Upper lobe of left lung (tissue), 6 donors: ENCODE measurements at places on chromosomes 11 and 22. TPM values are rescaled to one million over a fixed set of nuclear protein-coding genes. Genes with fewer than 3 reads are reported as not detected.

DNA sequence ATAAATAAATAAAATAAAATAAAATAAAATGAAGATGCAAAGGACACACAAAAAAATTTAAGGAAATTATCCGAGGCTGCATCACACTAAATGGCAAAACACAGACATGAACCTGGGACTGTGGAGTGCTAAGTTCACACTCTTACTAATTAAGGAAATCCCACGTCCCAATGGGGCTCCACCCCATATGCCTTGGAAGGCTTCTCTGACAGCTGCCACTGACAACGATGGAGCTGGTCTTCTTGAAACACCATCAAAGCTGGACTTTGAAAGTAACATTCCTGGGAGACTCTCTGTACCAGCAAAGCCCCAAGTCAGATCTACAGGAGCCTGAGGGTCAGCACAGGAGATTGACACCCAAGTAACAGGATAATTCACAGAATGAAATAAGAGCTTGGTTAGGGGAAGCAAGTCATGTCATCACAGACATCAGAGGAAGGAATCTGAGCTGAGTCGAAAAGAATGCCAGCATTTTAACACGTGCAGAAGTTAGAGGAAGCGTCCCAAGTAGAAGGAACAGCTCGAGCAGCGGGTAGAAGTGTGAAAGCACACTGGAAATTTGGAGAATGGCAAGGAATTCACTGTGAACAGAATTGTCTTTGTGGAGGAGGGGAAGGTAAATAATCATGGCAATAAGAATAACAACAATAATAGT, 13.8 kb downstream of the TPST2 start:
- DNase-seq: no peak

The RTN4RL2 gene
- total RNA-seq: 1.8 TPM

GRCh38 chr11:20909995-20910726, 240.8 kb downstream of the NELL1 start:
- DNase-seq: no peak

GRCh38 chr22:42202669-42203068, 67.8 kb downstream of the TCF20 start:
- no peak for DNase-seq

DNA sequence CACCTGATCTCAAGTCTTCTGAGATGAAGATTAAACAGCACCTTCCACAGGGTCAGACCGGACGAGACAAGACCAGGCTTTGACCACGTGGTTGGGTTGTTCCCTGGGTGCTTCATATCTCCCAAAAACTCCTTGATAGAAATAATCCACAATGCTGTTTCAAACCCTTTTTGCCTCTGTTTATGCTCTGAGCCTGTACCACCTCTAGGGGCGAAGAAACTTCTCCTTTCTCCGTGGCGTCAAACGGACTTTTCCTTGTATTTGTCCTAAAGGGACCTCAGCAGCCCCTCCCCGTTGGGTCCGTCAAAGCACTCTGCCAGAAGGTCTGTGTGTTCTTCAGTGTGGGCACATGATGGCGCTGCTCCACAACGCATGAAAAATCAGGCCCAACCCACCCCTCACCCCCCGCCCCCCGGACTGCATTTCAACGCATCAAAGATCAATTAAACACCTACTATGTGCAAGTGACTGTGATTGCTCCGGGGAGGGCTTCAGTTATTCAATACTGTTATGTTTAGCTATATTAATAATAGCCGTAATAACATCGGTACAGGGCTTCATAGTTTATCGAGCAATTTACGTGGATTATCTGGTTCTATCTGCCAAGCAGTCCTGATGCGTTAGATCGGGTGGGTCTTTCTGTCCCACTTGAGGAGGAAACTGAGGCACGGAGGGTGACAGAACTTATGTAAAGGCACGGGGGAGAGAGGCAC, 17.3 kb upstream of the EIF3D start:
- DNase-seq: no peak

DNA sequence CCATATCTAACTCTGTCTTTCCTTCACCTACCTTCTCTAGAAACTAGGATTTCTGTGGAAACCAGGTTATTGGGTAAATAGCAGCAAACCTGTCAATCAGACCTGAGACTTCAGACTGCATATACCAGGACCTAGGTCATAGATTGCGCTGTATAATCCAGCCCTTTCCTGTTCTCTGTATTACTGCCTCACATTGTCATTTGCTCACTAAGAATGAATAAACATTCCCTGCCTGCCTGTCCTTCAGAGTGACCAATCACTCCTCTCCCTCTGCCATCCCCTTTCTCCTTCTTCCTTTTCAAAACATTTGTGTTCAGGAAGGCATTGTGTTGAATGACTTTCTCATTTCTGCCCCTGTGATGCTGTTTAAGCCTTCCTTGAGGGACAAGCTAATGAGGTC, 14.1 kb upstream of the FZD4 start:
- no peak for DNase-seq

- DNase-seq: no peak
Measured at GRCh38 chr11:26420331-26420730, 88.4 kb downstream of the ANO3 start.

DNA sequence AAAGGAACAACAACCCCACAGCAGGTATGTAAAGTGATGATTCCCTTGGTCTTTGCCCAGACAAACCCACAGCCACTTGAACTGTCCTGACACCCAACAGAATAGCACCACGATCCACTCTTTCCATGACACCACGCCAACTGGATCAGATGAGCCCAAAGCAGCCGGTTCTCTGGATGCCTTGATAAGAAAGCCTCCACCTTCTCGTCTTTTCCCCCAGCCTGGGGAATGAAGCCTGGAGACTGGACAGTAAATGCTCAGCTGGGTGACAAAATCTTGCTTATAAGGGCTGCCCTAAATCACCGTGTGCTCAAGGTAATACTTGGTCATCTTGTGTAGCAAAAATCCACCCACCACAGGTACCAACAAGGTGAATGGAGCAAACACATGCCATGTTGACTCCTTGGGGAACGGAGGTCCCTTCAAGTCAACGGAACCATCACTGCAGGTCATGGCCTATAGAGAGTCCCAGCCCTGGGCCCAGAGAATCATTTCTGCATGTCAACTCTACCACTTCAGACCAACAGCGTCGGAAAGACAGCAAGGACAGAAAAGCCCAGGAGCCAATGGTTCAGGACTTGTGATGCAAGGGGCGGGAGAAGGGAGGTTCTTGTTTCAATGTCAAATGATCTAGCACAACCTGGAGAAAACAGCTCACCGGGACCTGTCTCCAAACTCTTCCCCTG, 2.2 kb upstream of the MYO18B start:
- no peak for DNase-seq

The CALCA gene
- not detected for total RNA-seq

- no peak for DNase-seq
Measured at GRCh38 chr11:17066691-17067090, 10.8 kb downstream of the RPS13 start.

DNA sequence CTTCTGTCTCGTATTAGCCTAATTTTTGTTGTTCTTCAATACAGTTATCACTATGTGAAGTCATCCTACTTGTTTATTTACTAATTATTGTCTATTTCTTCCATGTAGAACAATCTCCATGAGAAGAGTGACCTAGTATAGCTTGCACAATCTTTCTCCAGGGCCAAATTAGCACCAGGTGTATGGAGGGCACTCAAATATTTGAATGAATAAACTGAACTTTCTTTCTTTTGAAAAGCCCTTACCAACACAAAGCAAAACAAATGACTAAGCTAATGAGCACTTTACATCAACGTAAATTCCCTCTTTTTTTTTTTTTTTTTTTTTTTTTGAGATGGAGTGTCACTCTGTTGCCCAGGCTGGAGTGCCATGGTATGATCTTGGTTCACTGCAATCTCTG, 34.2 kb downstream of the ABTB2 start:
- no peak for DNase-seq

The SCUBE2 gene
- total RNA-seq: 7.8 TPM

GRCh38 chr11:37322333-37323194, 724.5 kb upstream of the RAG2 start:
- no peak for DNase-seq

The TPBGL gene
- total RNA-seq: not detected
